ENCODE measurements at places on chromosomes 2 and 18.

- DNase-seq, result no peak
These were observed 100.6 kb downstream of the HDAC4 start for GRCh38 chr2:239300242-239300641.

DNA sequence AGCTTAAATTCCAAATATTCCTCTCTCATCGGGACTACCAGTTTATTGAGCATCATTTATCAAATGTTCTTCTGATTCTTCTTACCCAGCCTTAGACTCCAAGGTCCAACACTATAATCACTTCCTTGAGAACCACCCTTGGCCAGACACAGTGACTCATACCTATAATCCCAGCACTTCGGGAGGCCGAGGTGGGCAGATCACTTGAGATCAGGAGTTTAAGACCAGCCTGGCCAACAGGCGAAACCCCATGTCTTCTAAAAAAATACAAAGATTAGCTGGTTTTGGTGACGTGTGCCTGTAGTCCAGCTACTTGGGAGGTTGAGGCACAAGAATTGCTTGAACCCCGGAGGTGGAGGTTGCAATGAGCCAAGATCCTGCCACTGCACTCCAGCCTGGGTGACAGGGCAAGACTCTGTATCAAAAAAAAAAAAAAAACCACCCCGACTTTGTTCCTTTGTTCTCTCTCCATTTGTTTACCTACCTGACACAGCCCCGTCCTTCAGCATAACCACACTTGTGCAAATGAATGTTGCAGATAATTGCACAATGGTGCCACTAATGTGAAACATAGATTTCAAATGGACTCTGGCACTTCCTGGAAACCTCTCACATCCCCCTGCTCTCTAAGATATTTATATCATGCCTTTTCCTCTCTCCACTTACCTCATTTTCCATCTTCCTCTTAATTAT is 38.9 kb upstream of the LPIN2 start:
- no peak for DNase-seq

GRCh38 chr2:152961351-152961750 is 242.9 kb downstream of the ARL6IP6 start:
- no peak for DNase-seq

DNA sequence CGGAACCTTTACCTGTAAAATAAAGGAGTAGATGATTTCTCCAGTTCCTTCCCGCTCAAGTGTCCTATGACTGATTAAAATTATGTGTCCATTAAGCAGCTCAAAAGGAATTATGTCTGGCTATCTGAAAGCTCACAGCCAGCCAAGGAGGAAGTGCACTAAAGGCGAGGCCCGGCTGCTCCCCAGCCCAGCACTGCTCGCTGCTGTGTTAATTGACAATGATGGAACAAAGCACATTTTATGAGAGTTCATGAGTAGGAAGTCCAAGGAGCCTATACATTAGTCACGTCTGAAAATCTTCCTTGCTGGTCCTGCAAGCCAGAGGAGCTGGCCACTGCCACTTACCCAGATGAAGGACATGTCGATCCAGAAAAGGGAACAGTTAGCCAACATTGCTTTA is 14.3 kb downstream of the TTC32 start:
- DNase-seq, result no peak

- no peak for DNase-seq
These were observed 75.6 kb upstream of the ITGB6 start for GRCh38 chr2:160275656-160276055.

DNA sequence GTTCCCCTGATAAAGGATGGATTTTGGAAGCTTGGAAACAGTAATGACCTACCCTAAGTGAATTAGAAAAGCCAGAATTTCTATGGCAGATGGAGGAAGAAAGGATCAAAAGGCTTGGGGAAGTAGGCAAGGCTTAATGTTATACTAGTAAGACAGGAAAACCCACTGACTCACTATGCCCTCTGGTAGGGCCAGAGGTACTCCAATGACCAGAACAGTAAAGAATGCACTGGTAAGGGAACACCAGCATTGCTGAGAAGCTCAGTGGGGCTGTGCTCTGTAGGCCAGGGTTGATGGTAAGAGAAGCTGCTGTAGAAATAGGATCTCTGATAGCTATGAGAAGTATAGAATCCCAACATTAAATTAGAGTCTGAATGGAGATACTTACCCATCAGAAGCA is 126.4 kb downstream of the GFPT1 start:
- DNase-seq, result no peak

- DNase-seq, result no peak
These were observed 451.5 kb downstream of the EPHA4 start for GRCh38 chr2:221120643-221121042.

DNA sequence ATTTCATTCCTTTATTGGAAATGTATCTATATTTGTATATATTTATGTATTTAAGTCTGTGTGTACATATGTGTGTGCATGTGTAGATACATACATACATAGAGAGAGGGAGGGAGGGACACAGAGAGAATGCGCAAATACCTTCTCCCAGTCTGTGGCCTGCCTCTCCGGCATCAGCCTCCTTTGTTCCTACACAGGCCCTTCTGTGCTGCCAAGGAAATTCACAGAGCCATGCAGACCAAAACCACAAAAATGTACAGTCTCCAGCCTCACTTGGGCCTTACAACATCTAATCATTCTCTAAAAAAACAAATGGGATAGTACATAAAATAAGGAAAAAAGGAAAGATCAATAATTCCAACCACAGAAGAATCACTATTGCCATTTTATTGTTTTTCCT is 8.8 kb upstream of the CRACDL start:
- DNase-seq, result no peak

- no peak for DNase-seq
These were observed 88.8 kb upstream of the SNTG2 start for GRCh38 chr2:861655-862354.

DNA sequence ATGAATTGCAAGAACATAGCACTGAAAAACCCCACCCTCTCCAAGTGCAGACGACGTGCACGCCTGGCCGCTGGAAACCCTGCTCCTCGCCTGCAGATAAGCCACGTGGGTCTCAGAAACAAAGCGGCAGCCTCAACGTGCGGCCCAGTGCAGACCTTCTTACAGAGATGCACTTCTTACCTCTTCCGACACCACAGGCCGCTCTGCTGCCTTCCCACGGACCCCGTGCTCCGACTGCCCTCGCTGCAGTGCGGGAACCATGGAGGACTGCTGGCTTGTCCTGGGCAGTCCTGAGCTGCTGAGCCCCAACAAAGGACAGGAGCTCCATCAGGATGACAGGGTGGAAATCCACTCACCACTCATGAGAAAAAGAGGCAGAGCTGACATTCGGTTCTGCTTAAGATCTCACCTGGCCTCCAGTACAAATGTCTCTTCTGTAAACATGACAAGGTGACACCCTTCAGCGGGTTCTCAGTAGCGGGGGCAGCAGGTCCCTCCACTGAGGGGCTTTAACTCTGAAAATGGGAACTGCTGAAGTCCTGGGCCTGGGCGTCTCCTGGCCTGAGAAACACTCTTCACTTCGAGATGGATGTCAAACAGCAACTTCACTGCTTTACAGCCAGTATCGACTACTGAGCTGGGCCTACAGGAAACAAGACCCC is 6.2 kb downstream of the COPS9 start:
- no peak for DNase-seq

DNA sequence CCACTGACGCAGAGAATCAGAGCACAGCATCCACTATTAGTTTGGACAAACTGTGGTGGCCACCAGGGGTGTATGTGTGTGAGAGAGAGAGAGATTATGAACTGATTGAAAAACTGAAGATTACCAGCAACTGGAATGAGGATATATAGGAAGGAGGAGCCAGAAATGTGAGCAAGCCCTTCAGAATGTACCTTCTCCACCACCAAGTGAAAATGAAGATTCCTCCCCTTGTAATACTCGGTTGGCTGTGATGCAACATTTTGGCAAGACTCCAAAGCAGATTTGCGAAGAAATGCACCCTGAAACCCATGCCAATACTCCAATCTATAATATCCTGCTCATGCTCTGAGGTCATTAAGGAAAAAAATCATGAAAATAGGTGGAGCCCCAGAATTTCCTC is 121.2 kb upstream of the SLC35G4 start:
- no peak for DNase-seq

GRCh38 chr18:57621246-57621604 is 411 bp downstream of the NARS1 start:
- no peak for DNase-seq

- DNase-seq, result no peak
These were observed 159.8 kb upstream of the BCL2L11 start for GRCh38 chr2:110960954-110961353.

DNA sequence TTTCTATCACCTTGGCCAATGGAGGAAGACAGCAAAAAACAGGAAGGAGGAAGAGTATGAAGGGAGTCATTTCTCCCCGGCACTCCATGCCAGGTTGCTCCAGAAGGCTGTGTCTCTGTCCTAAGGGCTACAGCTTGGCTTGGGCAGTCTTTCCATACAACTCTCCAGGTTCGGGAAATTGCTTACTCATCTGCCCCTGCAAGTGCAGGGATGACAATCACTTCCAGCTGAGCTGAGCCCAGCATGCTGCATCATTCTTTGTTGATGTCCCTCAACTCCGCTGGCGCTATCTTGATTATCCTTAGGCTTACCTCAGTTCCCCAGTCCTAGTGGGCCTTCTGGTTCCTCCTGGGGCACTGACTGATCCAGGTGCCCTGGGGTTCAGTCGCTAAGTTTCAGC is 86.9 kb upstream of the COPS8 start:
- no peak for DNase-seq

All from effector CD8-positive, alpha-beta T cell (primary cell).